Activated CD4-positive, alpha-beta T cell treated with anti-CD3 and anti-CD28 coated beads, Interleukin-2, amount 10 ng/mL, durations not matched to agents 24 days and 14 days (primary cell): ENCODE measurements at places on chromosomes 1 and 21. TPM values are rescaled to one million over a fixed set of nuclear protein-coding genes. Genes with fewer than 3 reads are reported as not detected.

Gene NHLH1
- 0.40 and 0.54 TPM in 2 replicates for total RNA-seq

Gene EXTL1
- not detected in 2 replicates for total RNA-seq

Gene KPRP
- not detected in 2 replicates for total RNA-seq

Gene HFM1
- total RNA-seq: not detected in 2 replicates

Gene CLDN17
- total RNA-seq: not detected in 2 replicates

Gene UQCRHL
- total RNA-seq: 1.5 TPM in 2 replicates

Gene DNAJC6
- 2.8 and 4.0 TPM in 2 replicates for total RNA-seq

- no peak for DNase-seq
These were observed 12.8 kb upstream of the RGS2 start for GRCh38 chr1:192795916-192796618.

DNA sequence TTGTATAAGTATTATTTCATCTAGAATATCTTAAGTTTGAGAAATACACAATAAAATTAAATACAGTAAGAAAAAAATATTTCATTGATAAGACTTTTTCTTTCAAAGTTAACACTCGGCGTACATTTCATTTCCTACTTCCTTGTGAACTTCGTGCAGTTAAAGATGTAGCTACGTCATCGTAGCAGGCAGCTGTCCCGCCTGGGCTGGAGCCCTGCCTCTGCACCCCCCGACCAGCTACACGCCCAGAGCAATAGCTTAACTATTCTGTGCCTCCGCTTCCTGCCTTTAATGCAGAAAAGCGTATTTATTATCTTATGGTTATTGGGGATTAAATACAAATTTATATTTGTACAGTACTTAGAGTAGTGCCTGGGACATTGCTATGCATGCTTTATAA is 53.5 kb downstream of the CLSTN1 start:
- no peak for DNase-seq

- DNase-seq: no peak
These were observed 41.6 kb upstream of the MTR start for GRCh38 chr1:236753516-236753915.

- DNase-seq: peak; percentile 69
These were observed 31.7 kb downstream of the PRMT2 start for GRCh38 chr21:46666941-46667740.

DNA sequence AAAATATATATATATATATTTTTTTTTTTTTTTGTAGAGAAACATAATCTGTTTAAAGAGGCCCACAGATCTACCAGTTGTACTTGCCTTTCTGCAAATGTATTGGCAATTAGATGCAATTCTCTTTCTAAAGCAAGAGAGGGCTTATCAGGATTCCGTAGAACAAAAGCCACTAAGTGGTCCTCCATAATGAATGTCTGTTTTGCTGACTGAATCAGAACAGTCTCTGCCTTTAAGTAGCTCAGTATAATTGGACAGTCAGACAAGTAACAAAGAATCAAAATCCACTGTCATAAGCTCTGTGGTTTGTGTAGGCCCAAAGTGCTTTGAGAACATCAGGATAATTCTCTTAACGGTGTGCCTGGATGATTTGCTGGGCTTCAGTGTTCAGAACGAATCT is 17.3 kb downstream of the SARS1 start:
- DNase-seq: no peak

DNA sequence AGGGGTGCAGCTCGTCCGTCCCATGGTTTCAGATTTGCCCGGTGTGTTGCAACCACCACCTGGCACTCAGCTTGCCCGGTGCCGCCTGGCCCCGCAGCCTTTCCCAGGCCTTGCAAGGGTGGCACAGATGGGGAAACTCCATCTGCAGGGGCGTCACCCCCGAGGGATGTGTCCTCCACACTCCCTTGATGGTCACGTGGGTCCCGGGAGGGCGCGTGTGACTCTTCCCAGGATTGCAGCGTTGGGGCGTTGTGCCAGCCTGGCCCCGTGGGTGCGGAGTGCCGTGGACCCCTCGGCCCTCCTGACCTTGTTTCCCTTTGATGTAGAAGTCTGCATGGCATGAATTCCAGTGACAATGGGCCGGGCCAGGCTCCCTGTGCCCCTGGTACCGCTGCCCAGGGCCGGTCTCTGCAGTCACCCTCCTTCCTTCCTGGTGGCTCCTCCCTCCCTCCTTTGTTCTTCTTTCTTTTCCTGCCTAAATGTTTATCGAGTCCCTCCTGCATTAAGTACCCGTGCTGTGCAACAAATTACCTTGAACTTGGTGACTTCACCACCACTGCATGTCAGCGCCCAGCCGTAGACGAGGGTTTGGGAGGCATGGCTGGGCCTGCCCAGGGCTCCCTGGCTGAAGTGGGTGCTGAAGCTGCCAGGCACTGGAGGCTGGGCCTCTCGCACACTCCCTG is 22.9 kb downstream of the RRP1 start:
- no peak for DNase-seq

DNA sequence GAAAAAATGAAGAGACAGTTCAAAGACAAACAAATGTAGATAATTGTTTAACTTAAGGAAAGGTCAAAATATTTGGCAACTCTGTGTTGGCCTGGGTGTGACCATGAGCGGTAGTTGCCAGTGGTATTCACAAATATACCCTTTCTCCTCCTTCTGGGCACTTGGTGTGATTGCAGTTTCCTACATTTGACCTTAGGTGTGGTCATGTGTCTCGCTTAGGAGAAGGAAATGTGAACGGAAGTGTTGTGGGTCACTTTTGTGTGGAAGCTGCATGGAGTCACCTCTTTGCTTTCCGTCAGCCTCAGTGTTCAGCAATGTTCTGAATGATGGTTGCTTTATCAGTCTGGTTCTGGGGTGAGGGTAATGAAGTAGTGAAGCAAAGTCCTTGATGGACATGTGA is 3.4 kb upstream of the PCSK9 start:
- DNase-seq: no peak

DNA sequence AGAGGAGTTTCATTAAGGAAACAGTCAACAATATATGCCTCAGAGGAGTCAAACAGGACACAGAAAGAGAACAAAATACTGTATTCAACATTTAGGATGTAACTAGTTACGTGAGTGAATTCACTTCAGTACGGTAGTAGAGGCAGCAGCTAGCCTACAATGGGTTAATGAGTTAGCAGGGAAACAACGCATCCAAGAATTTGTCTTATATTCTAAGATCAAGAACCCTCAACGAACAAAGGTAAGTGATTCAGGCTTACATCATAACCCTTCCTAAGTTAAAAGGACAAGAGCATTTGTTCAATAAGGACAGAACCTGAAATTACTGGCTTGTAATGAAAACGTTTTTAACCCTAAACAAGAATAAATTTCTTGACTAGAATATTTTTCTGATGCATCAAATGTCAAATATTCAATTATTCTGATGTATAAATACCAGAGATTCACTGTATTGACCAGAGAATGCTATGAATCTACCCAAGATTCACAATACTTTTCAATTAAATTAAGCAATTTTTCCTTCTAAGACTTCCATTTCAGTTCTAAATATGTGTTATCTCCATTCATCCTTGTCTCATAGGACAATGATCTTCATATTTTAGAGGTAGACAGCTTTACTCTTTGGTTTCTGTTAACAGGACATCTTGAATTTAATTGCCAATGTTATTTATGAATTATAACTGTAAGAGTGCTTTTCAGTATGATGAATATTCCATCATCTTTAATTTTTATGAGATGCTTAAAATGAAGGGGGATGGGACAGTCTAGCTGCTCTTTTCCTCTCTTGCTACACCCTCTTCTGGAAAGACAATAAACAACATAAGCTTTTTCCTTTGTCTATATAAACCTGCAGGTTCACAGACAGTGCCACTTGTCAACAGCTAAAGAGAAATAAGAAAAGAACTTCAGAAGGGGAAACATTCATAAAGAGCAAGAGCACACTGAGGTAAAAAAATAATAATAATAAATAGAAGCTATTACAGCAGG is 209.5 kb downstream of the SMYD3 start:
- no peak for DNase-seq

GRCh38 chr1:23263380-23263887 is 46.1 kb upstream of the HTR1D start:
- DNase-seq: no peak

GRCh38 chr1:198986036-198986435 is 347.2 kb downstream of the PTPRC start:
- no peak for DNase-seq

- peak; percentile 95 for DNase-seq
These were observed at the start of gene RIT1 for GRCh38 chr1:155911156-155912055. Gene RIT1, minus strand, starts transcription at chr1:155911349. Its CDS starts 588 bp downstream, at chr1:155910761.

DNA sequence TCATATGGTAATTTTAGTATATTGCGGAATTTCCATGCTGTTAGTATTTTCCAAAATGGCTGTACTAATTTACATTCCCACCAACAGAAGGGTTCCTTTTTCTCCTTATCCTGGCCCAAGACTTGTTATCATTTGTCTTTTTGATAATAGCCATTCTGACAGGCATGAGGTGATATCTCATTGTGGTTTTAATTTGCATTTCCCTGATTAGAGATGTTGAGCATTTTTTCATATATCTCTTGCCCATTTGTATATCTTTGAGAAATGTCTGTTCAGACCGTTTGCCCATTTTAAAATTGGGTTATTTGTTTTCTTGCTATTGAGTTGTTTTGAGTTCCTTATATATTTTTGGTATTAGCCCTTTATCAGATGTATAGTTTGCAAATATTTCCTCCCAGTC is 14.0 kb downstream of the CAPZA1 start:
- DNase-seq: no peak

- no peak for DNase-seq
These were observed 12.4 kb upstream of the PEAR1 start for GRCh38 chr1:156881101-156881500.

DNA sequence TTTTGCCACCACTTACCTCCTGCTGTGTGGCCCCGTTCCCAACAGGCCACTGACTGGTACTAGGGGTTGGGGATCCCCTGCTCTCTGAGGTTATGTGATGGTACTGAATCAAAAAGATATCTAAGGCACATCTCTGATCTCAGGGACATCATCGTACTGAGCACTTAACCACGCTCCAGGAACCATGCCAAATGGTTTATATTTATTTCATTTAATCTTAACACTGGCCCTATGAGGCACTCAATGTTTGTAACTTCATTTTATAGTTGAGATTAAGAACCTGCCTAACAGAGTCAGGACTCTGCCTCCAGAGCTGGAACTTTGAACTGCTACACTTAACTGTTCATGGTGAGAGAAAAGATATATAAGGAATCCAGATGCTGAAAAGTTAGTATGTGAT is 98.0 kb upstream of the HP1BP3 start:
- DNase-seq: no peak

DNA sequence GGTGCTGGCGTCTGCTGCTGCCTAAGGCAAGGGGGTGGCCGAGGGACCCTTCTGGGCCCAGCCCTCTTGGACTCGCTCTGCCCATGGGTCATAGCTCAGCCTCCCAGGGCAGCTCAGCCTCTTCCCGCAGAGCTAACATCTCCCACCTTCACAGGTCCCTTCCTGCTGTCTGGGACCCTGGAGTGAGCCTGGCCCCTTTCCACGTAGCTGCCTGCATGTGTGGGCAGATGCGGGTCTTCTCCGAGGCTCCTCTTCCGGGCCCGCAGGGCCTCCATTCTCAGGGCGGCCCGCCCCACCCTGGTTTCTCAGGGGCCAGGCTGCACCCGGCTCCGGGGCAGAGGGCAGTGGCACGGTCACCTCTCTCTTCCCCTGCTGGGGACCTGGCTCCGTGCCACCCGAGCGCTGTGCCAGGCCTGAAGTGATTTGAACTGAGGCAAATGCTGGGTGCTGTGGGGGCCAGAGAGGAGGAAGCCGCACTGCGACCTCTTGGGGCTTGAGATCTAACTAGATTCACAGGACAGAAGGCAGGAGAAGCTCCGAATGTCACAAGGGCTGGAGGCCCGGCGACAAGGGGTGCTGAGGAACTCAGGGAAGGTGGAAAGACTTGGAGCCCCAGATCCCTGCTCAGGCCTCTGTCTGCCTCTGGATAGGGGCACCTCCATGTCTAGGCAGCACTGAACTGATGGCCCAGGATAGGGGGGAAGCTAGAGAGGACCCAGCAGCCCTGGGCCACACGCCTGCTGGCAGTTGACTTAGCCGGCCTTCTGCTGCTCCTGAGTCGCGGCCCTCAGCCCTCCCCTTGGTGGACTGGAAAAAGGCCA is 40.7 kb downstream of the COQ8A start:
- DNase-seq: peak; percentile 52

DNA sequence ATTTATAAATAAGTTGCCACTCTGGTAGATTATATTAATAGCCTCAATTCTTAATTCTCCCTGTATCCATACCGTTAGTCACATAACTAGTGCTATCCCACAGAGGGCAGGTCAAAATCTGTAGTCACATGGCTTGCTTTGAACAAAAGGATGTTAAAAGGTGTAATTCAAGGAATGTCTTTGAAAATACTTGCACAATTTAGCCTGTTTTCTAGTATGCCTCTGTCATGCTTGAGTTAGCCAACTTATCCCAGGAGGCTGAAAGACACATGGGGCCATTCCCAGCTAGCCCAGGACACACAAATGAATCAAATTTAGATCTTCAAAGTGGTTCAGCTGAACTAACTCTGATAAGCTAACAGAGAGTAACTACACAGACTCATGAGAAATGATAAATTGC is 758.5 kb upstream of the NEGR1 start:
- DNase-seq: no peak
